ENCODE measurements at places on chromosomes 2 and 18. TPM values are rescaled to one million over a fixed set of nuclear protein-coding genes. Genes with fewer than 3 reads are reported as not detected.

DNA sequence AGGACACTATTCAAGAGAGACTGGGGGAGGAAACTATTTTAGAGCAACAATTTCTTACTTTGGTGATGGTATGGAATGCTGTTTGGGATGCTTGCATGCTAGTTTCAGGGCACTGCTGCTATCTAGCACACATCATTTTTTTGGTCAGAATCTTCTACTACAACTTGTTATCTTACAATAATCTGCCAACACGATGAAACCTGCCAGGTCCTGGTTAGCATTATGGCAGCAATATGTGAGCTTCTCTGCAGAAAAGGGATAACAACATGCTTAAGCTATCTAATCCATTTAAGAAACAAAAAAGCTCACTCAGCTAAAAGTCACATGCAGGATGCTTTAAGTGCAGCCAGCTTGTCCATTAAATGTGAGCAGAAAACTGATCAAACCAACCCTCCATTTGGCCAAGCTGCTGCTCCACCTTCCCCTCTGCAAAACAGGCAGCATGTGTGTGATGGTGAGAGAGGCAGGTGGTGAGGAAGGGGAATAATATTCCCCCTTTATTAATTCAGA, 30.1 kb downstream of the GAREM2 start:
- no peaks in the 10 kb centered on the region for H3K4me1 ChIP-seq
- no peak overlapping the region for H3K4me3 ChIP-seq
- H3K36me3 ChIP-seq = peaks cover 12% of the 10 kb centered on the region
- DNase-seq = no peak

DNA sequence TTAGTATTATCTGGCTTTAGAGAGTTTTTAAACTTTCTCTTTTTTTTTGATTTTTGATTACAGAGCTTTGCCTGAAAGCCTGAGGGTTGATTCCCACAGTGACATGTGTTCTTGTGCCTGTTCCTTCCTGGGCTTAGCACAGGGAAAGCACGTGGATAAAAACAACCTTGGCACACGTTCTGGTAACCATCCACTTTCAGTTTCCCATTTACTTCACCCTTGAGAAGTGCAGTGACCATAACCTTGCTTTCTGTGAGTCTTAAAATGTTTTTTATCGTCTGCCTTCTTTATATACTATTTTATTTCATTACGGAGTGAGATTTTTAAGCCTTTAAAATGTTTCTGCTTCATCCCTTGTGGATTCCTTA, 11.5 kb downstream of the CD226 start:
- no peaks in the 10 kb centered on the region for H3K4me1 ChIP-seq
- no peak for DNase-seq
- no peaks in the 10 kb centered on the region for H3K27me3 ChIP-seq

The CENPA gene
- 0.23 TPM for total RNA-seq

GRCh38 chr18:75023473-75023872, 185.5 kb downstream of the PTGR3 start:
- no peaks in the 10 kb centered on the region for H3K27me3 ChIP-seq
- H3K4me3 ChIP-seq = no peak overlapping the region
- no peak overlapping the region for H3K27ac ChIP-seq
- no peaks in the 10 kb centered on the region for H3K36me3 ChIP-seq
- no peaks in the 10 kb centered on the region for H3K4me1 ChIP-seq

GRCh38 chr2:238216651-238217184, 13.2 kb upstream of the ILKAP start:
- no peak for DNase-seq
- no peak overlapping the region for H3K4me3 ChIP-seq
- no peaks in the 10 kb centered on the region for H3K36me3 ChIP-seq
- H3K4me1 ChIP-seq = no peaks in the 10 kb centered on the region
- no peaks in the 10 kb centered on the region for H3K27me3 ChIP-seq

GRCh38 chr18:10591896-10592295, 66.1 kb downstream of the NAPG start:
- no peak for DNase-seq
- H3K4me1 ChIP-seq = no peaks in the 10 kb centered on the region
- no peak overlapping the region for H3K4me3 ChIP-seq
- no peak overlapping the region for H3K27ac ChIP-seq

DNA sequence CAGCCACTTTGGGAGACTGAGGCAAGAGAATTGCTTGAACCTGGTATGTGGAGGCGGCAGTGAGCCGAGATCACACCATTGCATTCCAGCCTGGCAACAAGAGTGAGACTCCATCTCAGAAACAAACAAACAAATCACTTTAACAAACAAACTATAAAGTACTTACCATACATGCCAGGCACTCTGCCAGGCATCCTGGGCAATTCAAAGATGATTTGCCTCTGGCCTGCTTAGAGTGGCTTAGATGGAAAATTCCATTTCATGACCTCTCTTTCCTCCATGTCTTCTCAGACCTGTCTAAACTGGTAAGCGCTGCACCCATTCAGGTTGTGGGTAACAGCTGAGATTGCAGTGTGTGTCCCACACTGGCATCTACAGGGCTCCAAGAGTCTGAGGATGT, 273.2 kb downstream of the BCL2 start:
- no peak for DNase-seq
- H3K4me3 ChIP-seq = no peak overlapping the region
- H3K36me3 ChIP-seq = no peaks in the 10 kb centered on the region
- H3K27ac ChIP-seq = no peak overlapping the region
- no peaks in the 10 kb centered on the region for H3K27me3 ChIP-seq
- no peaks in the 10 kb centered on the region for H3K4me1 ChIP-seq

DNA sequence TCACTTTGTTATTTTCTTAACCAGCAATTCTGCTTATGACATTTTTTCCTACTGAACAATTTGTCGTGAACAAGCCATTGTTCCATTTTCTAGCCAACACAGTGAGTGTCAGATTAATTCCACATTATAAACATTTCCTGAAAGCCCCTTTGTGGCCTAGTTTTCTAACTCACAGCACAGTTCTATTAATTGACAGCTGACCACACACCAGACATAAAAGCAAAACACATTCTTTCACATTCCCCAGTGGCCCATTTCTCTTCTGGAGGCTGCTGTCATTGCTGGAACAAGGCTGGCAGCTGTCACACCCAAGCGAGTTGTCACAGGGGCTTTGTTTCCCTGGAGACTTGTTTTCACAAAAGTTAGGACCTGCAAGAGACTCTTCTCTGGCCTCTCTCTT, 50.7 kb downstream of the RNF152 start:
- H3K27ac ChIP-seq = no peak overlapping the region
- no peaks in the 10 kb centered on the region for H3K27me3 ChIP-seq
- no peaks in the 10 kb centered on the region for H3K4me1 ChIP-seq

- H3K36me3 ChIP-seq = no peaks in the 10 kb centered on the region
- H3K27ac ChIP-seq = no peak overlapping the region
- H3K4me3 ChIP-seq = no peak overlapping the region
- H3K27me3 ChIP-seq = no peaks in the 10 kb centered on the region
- no peaks in the 10 kb centered on the region for H3K4me1 ChIP-seq
Measured at GRCh38 chr2:56681659-56682396, 498.0 kb downstream of the CCDC85A start.

DNA sequence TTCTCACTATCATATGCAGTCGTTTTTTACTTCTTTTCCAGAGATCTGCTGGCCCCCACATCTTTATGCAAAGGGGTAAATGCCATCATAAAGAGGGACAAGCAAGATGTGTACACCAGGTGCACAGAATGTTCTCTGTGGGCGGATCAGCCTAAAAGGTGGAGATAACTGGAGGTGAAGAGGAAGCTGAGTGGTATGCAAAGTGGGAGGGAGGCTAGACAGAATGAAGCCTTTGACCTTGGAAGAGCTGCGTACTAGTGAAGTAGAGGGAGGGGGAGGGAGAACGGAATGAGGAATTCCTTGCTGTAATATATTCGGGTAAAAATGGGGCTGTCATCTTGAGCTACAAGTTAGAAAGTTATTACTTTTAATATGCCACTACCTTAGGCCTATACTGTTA, 287.5 kb upstream of the VRK2 start:
- no peak overlapping the region for H3K4me3 ChIP-seq
- H3K4me1 ChIP-seq = no peaks in the 10 kb centered on the region
- no peak for DNase-seq
- H3K27ac ChIP-seq = no peak overlapping the region

DNA sequence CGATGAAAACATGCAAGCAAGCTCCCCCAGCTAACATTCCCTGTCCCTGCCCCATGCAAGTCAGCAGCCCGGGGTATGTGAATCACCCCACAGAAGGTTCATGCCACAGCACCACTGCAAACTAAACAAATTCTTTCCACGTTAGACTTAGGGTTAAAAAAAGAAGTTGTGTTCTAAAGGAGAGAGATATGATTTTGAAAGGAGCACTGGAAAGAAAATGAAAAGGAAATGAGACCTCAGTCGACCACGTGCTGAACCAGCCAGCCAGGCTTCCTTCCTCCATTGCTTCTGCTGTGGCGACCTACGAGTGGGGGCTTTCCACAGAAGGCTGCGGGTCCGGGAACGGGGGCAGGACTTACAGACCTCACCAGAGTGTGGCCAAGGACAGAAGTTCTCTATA, 52.0 kb downstream of the ARL4C start:
- DNase-seq = no peak
- H3K4me3 ChIP-seq = no peak overlapping the region
- no peaks in the 10 kb centered on the region for H3K36me3 ChIP-seq
- no peaks in the 10 kb centered on the region for H3K4me1 ChIP-seq
- no peaks in the 10 kb centered on the region for H3K27me3 ChIP-seq

The RUFY4 gene
- total RNA-seq = 0.39 TPM

DNA sequence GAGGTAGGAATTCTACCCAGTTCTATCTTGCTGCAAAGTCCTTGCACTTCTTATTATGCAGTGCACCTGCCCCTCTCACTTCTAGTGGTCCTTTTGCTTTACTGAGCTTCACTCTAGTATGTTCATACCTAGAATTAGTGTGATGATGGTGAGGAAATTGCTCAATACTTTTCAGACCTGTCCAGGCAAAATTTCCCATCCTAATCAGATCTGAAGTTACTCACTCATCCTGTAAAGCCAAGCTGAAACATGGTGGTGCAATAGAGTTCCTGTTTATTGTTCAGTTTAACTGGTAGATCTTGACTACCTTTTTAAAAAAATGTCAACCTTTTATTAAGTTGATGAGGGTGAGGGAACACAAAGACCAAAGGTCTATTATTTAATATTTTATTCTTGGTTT, 12.6 kb upstream of the FIGN start:
- no peak overlapping the region for H3K4me3 ChIP-seq
- H3K36me3 ChIP-seq = no peaks in the 10 kb centered on the region
- H3K27me3 ChIP-seq = no peaks in the 10 kb centered on the region

DNA sequence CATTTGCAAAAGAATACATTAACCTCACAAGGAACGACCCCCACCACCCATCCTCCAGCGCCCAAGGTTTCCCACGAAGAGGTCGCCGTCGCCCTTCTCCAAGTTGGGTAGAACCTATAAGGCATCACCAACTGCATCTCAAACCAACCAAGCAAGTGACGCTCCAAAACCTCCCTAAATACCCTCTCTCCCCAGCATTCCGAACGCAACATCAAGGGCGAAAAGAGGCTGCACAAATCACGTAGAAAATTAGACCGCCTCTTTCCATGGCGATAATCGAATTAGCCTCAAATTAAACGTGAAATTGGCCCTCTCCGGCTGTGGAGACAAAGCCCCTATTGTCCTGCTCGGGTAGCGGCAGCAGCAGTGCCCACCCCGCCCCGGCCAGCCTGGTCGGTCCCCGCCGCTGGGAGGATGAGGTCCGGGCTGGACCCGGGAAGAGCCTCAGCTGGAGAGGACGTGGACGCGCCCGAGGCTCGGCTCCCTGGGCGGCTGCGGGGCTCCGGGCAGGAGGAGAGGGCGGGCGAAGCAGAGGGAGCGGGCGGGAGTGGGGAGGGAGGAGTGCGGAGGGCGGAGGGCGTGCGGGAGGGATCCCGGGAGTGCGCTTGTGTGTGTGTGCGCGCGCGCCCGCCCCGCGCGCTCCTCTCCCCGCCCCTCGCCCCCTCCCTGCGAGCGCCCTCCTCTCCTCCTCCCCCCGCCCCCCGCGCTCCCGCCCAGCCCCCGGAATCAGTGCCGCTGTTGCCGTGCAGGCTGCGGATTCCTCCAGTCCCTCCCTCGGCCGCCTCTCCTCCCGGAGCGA, at the start of gene SPTBN1:
TSS of gene SPTBN1 (plus strand) at position 765 of the 799 bp plus-strand sequence. CDS start 70,092 bp downstream, outside the sequence.
- peak within 1 kb of the TSS; percentile 60 for H3K4me3 ChIP-seq
- H3K36me3 ChIP-seq = no peaks in the 10 kb centered on the region

DNA sequence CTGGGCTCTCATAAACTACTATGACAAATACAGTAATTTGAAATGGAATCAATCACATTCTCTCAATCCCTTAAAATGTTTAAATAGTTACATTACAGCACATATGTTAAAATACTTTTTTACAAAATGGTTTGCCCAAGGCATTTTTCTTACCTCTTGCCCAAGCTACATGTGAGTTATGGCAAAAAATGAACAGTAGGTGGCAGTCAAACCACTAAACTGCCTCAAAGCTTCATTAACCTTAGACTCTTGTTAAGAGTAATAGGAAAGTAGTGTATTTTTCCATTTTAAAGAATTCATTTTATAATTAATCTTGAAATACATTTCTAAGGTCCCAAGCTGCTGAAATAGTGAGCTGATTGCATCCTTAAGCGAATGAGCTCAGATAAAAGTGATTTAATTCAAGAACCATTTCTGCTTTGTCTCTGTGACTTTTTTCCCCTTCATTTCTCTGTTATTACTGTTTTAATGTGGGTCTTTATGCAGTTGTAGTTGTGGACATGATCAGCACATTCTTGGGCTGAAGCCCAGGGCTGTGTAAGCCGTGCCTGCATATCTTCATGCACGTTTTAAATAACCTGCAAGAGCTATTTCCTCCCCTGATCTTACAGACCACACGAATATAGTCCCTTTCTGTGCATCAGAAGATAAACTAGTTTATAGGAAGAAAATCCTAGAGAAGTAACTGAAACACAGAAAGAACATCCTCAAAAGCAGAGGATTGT, 311.8 kb downstream of the LNPK start:
- H3K4me1 ChIP-seq = no peaks in the 10 kb centered on the region
- no peak overlapping the region for H3K27ac ChIP-seq
- no peak overlapping the region for H3K4me3 ChIP-seq
- H3K36me3 ChIP-seq = no peaks in the 10 kb centered on the region
- DNase-seq = no peak

- no peak for DNase-seq
- H3K4me1 ChIP-seq = no peaks in the 10 kb centered on the region
- H3K27ac ChIP-seq = no peak overlapping the region
- H3K4me3 ChIP-seq = no peak overlapping the region
- no peaks in the 10 kb centered on the region for H3K27me3 ChIP-seq
Measured at GRCh38 chr2:111673526-111673925, 210.5 kb downstream of the ANAPC1 start.

GRCh38 chr2:59413751-59414570, 1139.5 kb downstream of the BCL11A start:
- H3K4me3 ChIP-seq = no peak overlapping the region
- H3K27ac ChIP-seq = no peak overlapping the region
- H3K36me3 ChIP-seq = no peaks in the 10 kb centered on the region
- H3K27me3 ChIP-seq = no peaks in the 10 kb centered on the region
- H3K4me1 ChIP-seq = no peaks in the 10 kb centered on the region

The POLE4 gene
- total RNA-seq = 59.3 TPM

The SLC39A6 gene
- 39.4 TPM for total RNA-seq

- H3K4me3 ChIP-seq = no peak overlapping the region
- no peaks in the 10 kb centered on the region for H3K27me3 ChIP-seq
- H3K4me1 ChIP-seq = no peaks in the 10 kb centered on the region
- DNase-seq = no peak
- no peak overlapping the region for H3K27ac ChIP-seq
- H3K36me3 ChIP-seq = no peaks in the 10 kb centered on the region
Measured at GRCh38 chr2:143645921-143646645, 516.9 kb downstream of the ARHGAP15 start.

The FSHR gene
- total RNA-seq = not detected

GRCh38 chr18:77635451-77635850, 385.8 kb downstream of the GALR1 start:
- no peak for DNase-seq
- no peak overlapping the region for H3K27ac ChIP-seq
- H3K4me3 ChIP-seq = no peak overlapping the region
- no peaks in the 10 kb centered on the region for H3K4me1 ChIP-seq

The CDH19 gene
- total RNA-seq = 7.8 TPM

- no peak overlapping the region for H3K27ac ChIP-seq
- no peaks in the 10 kb centered on the region for H3K4me1 ChIP-seq
- no peaks in the 10 kb centered on the region for H3K27me3 ChIP-seq
- no peak for DNase-seq
Measured at GRCh38 chr18:57223144-57223870, 76.4 kb downstream of the BOD1L2 start.
